ENCODE measurements at places on chromosomes 3 and 15.

DNA sequence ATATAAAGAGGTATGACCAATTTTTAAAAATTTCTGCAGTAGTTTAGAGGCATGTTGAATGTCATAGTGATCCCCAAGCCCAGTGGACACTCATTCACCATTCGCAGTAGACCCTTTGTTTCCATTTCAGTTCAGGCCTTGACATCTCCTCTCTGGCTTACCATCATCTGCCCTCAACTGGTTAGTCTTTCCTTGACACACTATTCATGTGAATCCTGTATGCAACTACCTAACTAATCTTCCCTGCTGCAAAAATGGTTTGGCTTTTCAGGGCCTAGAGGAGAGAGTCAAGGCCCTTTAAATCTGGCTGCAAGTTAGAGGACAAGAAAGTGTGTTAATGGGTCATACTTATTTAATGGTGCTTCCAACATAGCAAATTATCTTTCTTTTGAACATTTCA lies 10.9 kb downstream of the APH1B start:
- no peak for DNase-seq

DNA sequence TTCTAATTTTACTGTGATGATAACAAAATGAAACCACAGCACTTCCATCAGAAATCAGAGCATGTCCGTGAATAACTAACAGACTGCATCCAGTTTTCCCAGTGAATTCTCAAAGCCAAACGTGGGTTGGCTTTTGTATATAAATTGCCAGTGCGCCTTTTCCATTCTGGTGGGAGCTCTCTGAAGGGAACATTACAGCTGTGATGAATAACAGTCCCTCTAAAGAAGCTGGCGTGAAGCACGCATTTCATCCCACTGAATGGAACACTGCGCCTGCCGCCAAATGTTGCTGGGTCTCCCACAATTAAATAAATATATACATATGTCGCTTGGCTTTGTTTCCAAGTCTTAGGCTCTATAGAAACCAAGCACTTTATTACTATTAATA lies 113.0 kb upstream of the PFN2 start:
- DNase-seq, result no peak

DNA sequence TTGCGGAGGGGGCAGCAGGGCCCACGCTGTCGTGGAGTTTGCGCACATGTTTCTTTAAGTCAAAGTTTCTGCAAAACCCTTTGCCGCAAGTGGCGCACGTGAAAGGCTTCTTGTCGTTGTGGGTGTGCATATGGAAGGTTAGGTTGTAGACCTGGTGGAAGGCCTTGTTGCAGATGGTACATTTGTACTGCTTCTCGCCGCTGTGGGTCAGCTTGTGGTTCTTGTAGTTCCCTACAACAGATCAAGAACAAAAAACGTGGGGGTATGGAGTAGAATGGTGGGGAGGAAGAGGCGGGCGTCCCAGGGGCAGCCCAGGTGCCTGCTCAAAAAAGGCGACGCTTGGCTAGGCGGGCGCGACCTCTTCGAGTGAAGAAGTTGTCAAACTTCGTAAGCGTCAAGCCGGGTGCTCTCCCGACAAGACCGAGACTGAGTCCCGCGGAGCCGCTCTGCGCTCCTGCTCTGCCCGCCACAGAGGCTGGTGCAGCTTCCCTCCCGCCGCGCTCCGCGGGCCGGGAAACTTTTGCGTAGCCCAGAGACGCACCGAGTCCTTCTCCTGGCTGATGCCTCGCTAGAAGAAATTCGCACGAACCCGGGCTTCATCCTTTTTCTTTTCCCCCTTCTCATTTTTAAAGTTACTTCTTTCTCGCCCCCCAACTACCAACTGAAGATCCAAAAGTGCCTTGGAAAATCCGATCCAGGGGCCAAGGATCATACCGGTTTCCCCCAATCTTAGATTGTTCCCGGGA lies 3.1 kb downstream of the FEZF2 start:
- no peak for DNase-seq

GRCh38 chr3:49006408-49007067 lies 653 bp upstream of the WDR6 start:
- DNase-seq, result no peak

DNA sequence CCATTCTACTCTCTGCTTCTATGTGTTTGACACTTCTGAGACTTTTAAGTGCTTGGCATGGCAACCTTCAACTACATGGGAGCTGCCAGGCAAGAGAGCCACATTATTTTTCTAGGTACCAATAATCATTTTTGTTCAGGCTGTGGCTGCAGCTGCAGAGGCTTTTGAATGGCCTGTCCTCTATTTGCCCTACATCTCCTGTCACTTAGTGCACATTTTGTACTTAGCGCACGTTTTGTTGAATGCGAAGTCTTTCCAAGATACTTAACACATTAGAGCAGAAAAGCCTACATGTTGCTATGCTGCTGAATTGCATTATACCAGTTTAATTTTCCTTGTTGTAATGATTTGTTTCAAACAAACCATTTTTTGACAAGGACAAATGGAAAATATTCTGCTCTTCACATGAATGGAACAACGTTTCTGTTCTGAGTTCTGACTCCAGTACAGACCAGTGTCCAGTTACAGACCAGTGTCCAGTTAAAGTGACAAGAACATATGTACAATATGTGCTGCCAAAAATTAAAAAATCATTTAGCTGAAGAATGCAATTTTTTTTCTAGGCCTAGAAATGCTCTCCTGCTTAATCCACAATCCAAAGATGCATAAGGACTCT lies 113.9 kb downstream of the ABI3BP start:
- DNase-seq, result no peak

- no peak for DNase-seq
Observed at GRCh38 chr15:25787855-25788520, 75.1 kb downstream of the ATP10A start.

GRCh38 chr3:138646513-138646912 lies 37.9 kb downstream of the FAIM start:
- DNase-seq, result no peak

GRCh38 chr3:119293105-119293870 lies 895 bp upstream of the ARHGAP31 start:
- no peak for DNase-seq

GRCh38 chr3:104291437-104291851 lies 1075.3 kb upstream of the ALCAM start:
- no peak for DNase-seq

DNA sequence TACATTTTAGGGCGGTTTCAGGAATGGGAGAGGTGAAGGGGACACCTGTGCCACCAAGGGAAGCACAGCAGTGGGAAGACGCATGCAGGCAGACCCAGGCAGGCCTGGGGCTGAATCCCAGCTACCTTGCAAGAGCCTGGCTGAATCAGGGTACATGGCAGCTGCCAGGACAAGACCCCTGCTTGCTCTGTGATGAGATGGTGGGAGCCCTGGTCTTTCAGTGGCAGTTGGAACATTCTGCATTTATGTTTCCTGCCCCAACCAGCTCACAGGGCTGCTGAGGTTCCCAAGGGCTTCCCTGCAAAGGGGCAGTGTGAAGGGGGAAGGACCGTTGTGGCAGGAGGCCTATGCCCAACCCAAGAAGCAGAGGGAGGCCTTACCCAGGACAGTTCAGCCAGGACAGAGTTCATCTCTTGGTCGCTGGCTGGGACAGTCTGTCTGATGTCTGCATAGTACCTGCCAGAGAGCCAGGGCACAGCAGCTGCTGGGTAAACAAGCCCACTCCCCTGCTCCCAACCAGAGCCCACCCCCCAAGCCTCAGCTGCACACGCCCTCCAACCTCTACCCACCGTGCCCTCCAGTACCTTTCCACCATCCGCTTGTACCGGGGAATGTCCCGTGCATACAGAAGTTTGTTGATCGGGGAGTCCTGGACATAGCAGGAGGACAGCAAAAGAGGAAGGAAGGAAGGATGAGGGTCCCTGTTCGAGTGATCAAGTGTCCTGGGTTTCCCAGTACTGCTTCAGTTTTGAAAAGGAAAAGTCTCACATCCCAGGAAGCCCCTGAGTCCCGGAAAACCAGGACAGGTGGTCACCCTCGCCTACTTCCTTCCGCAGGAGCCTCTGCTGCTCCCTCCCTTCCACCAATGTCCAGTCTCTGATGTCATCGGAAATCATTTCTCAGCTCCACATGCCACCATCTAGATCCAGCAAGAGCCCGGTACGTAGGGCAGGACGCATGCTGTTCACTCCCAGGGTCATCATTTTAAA lies 23.1 kb downstream of the PLXNB1 start:
- DNase-seq, result no peak

- no peak for DNase-seq
Observed at GRCh38 chr3:175518459-175518858, 659.3 kb downstream of the NAALADL2 start.

- DNase-seq, result no peak
Observed at GRCh38 chr3:38528457-38528856, 32.3 kb downstream of the EXOG start.

DNA sequence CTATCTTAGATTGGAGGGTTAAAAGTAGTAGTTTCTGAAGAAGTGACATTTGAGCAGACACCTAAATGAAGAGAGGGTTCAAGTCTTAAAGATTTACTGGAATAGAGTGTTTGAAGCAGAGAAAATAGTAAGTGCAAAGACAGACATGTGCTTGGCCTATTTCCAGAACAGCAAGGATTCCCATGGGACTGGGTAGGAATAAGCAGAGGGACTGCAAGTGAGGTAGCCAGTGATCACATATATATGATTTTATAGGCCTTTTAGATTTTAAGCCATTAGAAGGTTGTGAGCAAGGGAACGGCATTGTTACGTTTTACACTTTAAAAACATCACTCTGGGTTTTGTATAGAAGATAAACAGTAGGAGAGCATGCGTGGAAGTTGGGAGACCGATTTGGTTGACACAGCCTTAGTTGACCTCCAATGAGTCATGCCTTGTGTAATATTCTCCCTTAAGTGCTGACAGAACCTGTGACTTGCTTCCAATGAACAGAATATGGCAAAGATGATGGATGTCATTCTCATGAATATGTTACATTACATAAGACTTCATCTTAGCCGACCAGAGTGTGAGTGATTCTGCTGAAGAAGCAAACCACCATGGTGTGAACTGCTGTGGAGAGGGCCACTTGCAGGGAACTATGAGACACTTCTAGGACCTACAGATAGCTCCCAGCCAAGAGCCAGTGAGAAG lies 37.1 kb upstream of the SLC4A7 start:
- DNase-seq, result no peak

- DNase-seq, result no peak
Observed at GRCh38 chr15:99131441-99132023, 26.7 kb downstream of the SYNM start.

- no peak for DNase-seq
Observed at GRCh38 chr3:43525941-43526607, 95.7 kb downstream of the ANO10 start.

DNA sequence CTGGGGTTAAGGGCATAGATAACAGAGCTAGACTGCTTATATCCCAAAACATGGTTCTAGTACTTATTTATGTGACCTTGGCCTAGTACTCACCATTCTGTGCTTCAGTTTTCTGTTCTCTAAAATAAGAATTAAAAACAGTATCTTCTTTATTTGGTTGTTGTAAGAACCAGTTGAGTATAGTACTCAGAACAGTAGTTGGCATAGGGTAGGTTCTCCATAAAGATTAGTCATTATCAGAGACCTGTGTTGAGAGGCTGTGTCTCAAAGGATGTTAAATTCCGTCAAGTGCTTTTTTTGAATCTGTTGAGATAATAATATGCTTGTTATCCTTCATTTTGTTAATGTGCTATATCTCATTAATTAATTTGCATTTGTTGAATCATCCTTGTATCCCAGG lies 47.4 kb upstream of the OSTN start:
- no peak for DNase-seq

GRCh38 chr3:29430558-29430971 lies 149.7 kb downstream of the RBMS3 start:
- DNase-seq, result no peak

GRCh38 chr3:72938471-72939265 lies 50.8 kb downstream of the GXYLT2 start:
- no peak for DNase-seq

GRCh38 chr15:29860872-29861271 lies 38.6 kb upstream of the TJP1 start:
- DNase-seq, result no peak

DNA sequence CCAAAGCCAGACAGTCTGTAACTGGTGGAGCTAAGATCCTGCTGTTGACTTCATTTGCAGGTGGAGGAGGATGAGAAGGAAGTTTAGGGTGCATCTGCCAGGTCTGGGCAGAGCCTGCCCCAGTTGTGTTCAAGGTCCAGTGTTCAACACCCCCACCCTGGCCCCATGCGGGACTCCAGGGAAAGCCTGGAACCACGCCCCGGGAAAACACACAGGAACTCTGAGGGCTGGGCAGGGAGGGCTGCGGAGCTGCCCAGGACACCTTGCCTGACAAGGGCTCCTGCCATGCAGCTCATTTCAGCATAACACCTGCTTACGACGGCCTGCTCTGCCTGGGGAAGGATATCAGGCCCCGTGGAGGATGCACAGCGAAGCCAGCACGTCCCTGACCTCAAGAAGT lies 286.3 kb downstream of the XXYLT1 start:
- DNase-seq, result no peak

DNA sequence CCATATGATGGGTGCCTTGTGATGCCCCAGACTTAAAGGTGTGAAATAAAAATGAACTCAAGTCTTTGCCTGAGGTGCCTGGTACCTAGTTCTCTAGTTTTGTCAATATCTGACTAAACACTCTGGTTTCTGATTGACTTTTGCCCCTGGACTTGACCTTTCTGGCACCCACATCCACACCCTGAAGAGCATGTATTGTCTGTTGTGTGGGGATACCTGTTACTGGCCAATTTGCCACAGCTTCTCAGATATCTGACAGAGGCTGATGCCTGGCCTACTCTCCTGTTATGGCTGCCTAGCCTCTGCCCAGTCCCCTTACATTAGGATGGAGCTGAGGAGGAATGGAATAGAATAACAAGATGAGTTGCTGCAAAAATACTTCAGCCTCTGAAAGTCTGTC lies 3.6 kb downstream of the ZBTB38 start:
- DNase-seq, result no peak

GRCh38 chr15:73991260-73991659 lies 835 bp downstream of the STOML1 start:
- DNase-seq, result no peak

- no peak for DNase-seq
Observed at GRCh38 chr3:48891606-48892005, 7.1 kb downstream of the SLC25A20 start.

DNA sequence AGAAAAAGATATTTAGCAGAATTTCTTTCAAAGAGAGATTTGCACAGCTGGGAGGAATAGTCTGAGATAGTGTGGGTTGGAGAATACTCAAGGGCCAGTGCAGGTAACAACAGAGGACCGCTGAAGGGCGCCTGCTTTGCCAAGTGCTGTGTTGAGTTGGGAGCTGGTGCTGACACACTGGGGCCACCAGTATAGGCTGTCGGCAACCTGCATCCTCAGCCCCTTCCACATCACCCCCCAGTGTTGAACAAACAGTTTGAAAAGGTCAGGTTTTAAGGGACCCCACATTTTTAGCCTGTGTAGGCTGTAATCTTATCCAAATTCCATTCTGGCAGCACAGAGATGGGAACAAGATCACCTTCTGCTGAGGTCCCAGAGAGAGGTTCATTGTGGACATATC lies 96.6 kb downstream of the ABHD5 start:
- DNase-seq, result no peak

Data from stimulated activated CD8-positive, alpha-beta memory T cell treated with anti-CD3 and anti-CD28 coated beads, Interleukin-15, amount 100 ng/mL, for 24 hours (primary cell).